Activated effector memory CD4-positive, alpha-beta T cell treated with Interleukin-2 at 50 U/mL for 16 hours (primary cell): ENCODE measurements at places on chromosomes 12 and 14.

DNA sequence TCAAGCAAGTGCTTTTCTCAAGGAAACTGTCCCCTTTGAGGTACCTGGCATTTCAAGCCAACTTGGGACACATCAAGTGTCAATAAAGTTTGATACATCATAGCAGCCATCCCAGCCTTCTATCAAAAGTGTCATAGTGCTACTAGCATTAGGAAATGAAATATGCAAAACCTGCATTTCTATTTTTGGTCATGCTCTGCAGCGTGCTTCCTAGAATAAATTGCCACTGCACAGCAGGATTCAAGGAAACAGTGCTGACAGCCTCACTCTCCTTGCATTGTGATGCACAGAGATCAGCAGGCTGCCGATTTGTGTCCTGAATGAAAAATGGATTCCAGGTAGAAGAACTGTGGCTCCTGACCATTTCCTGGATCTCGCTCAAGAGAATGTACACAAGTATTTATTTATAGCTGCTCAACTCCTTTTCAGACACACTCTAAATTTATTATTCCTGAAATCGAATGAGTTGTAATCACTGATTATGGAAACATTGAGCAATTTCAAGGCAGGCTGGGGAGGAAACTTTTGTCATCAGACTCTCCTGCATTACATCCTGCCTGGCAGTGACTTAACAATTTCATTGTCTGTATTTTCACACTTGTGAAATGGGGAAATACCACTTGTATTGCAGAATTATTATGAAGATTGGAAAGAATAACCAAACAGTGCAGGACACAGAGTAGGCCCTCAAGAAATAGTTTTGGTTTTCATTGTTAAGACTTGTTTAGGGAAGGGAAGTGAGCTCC lies 120.9 kb downstream of the SLC38A6 start:
- DNase-seq, result no peak

DNA sequence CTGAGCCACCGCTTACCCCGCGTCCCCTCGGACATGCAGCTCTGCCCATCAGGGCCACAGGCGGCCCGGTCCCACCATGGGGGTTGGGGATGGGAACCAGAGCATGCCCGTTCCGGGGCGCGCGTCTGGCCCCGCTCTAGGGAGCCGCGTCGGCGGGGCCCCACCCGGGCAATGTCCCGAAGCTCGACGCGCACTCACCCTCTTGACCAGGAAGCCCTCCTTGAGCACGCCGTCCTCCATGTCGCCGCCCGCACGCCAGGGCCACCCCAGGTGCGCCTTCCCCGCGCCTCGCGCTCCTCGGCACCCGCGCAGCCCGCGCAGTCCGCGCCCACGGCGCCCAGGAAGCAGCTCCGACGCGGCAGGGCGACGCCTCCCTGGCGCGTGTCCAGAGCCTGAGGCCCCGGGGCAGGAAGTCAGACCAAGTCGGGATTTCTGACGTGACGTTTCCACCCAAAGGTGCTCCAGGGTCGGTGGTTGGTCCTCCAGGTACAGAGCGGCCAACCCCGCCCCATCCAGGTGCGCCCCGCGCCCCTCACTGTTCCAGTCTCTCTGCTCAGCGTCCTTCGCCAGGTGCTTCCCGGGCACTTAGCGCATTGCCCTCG lies at the start of gene PLEK2:
Gene PLEK2 (minus strand): TSS at position 346 of the 602 bp plus-strand sequence. CDS start 106 bp downstream, at position 240.
- peak; percentile 47 for DNase-seq

- DNase-seq, result peak; percentile 48
These were observed 43.6 kb upstream of the ANO2 start for GRCh38 chr12:5988659-5989116.

DNA sequence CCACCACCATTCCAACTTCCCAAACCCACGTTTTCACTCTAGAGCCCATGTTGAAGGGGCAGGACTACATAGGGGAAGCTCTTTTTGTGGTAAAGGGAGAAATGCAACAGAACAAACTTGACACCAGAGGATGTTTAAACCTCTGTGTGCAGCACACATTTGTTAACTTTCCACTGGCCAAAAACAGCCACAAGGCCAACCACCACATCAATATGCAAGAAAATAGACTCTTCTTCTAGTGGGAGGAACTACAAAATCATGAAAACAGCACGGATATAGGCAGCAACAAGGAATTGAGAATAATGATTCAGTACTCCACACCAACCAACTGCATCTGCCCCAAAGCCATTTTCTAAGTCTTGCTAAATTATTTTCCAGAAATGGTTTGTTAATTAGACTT lies 66.3 kb upstream of the CEP83 start:
- no peak for DNase-seq

DNA sequence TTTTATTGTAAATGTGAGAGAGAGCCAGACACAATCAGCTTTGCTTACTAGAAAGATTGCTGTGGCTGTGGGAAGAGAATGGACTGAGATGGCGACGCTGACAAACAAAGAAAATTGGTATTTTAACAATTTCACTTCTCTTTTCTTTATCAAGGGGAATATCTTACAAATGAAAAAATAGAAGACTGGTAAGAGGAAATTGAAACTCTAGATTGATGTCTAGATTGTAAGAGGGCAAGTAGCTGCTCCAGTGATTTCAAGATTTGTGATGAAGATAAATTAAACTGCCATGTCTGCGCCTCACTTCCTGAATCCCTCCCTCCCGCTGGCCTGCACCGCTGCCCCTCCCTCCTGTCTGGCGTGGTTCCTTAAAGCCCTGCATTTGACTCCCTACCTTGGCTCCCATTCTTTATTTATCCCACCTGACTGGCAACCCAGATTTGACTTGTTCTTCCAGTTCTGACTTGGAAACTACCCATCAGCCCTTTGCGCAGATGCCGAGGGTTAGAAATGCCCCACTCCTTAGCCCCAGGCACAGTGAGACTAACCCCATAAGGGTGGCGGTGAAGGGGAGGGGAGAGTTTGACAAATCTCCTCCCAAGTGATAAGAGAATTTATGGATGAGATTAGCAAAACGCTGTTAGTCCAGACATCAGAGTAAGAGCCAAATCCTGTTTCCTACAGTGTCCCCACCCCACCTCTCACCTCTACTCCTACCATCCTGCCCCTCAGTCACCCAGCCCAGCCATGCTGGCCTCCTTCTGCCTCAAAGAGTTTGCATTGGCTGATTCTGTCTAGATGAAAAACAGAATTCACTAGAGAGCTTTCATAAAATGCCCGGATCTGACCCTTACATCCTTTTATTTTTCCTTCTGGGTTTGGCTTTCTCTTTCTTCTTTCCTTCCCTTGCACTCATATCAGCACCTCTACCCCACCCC lies 125.3 kb upstream of the ATF7IP start:
- DNase-seq, result no peak

DNA sequence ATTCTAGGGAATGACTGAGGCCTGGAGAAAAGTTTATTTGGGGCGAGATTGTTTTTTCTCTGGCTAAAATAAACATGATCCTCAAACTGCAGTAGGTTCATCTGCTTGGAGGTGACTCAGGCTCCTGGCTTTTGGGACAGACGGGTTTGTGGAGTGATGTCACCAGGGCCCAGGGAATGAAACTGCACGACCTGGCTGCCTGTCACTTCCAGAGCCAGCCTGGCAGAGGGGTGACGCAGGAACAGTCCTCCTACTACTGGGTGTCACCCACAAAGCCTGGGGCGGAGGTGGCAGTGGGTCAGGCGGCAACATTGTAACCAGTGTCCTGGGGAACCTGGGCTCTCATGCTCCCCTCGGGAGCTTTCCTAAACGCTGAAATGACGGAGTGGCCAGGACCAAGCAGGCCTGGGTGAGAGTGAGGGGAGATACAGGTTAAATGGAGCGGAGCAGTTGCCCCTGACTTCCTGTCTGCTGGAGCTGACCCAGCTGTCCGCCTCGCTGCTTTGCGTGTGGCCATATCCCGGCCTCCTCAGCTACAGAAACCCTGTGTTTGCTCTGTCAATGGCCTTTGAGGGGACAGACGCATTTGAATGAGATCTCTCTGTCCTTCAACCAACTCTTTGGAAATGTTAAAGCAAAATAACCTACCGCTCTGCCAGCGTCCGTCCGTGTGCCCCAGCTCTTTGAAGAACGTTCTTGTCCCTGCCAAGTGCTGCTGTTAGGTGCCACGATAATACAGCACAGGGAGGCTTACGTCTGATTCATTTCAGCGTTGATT lies 6.5 kb downstream of the HIP1R start:
- DNase-seq, result no peak

DNA sequence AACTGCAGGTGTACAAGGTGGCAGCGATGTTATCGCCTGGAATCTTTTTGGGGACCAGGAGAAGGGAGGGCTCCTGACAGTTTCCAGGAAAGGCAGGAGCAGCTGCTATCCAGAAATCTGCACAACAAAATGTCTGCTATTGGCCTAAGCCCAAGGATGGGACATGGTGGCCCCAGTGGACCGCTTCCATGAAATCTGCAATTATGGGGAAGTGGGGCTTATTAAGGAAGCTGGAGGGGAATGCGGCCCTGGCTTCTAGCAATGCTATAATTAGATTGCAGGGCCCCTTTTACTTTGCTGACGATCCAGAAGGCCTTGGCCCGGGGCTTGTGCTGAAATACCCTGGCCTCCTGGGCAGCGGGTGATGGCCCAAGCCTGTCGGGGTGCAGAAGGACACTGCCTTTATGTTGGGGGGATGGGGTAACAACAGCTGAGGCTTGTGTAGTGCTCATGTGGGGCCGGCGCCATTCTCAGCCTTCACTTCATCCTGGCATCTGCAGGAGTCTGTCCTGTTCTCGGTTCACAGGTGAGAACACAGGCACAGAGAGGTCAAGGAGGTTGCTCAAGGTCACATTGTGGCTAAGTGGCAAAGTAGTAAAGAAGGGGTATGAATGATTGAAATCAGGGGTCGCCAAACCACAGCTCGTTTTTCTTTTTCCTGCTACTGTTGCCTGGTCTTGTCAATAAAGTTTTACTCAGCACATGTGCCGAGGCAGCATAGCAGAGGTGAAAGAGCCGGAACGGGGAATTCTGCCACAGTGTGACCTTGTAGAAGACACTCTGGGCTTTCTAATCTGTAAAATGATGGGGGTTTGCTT lies 153.5 kb downstream of the RBM19 start:
- DNase-seq, result no peak

DNA sequence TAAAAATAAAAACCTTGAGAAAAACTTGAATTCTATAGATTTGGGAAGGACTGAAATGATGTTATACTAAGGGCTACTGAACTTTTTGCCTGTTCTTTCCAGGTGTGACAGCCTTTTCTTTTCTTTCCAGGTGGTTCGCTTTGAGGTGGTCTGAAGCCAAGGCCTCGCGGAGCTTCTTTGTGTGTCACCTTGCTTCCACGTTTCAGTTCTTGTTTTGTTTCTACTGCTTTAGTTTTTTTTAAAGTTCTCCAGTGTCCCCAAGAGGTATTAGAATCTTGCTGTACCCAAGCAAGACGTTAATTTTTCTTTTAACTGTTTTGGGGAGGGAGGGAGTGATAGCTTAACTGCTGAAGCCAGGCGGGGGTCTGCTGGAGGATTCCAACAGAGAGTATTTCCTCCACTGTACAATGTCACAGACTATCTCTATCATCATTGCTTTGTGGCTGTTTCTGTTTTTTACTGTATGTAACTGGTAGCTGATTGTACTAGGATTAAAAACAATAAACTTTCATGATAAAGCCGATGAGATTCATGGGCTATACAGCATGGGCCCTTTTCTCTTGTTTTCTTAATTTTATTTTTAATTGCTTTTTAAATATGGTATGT lies 40.2 kb downstream of the PROX2 start:
- DNase-seq, result no peak

DNA sequence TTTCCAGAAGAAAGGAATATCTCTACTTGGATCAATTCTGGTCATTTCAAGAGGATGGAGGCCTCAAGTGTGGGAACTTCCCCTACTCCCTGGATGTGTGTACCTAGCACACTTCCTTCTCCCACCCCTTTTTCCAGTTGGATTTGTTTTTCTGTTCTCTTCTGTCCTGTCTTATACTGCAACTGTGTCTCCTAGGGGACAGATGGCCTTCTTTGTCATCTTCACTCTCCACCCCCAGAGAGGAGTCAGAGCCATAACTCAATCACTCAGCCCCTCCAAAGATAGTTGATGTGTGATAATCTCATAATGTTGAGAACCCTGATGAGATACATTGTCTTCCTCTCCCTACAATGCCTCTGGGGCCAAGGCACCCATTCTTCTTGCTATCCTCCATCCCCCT lies 2.1 kb upstream of the DTX3 start:
- no peak for DNase-seq

DNA sequence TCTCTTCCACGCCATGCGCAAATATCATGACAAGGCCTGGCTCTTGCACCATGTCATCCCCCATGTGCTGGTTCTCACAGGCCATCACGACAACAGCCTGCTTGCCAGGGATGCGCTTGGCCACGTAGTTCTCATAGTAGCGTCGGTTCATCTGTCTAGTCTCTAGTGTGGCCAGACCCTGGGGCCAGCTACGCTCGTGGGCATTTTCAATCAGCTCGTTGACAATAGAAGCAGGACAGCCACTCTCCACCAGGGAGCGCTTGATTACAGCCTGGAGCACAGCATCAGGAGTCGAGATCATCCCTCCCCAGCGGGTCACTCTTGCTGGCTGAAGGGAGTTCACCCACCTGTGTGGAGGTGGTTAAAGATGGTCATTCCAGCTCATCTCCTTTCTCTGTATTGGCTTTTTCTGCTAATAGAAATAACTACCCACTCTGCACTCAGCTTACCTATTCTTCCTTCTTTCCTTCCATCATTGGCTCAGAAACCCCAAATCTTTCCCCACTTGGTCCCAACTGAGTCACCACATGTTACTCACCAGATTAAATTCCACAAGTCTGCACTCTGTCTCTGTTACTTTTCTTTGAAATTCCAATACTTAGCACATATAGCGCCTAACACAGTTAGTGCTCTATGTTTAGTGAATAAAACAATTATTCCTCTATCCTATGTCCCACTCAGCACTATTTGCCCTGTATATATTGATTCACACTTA lies 15.1 kb downstream of the RNF41 start:
- no peak for DNase-seq

DNA sequence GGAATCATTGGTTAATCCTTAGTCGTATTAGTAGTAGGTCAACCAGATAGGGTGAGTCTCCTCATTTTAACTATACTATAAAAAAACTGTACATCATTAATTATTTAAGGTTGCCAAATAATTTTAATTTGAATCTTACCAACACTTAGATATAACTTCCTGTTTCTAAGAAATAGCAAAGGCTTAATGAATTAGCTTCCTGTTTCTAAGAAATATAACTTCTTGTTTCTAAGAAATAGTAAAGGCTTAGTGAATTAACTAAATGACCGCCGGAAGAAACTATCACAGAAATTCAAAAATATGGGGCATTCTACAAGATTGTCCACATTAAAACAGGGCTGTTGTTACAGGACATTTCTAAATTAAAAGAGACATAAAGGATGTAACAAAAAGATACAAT lies 392.9 kb upstream of the FOXG1 start:
- no peak for DNase-seq
